ENCODE measurements at places on chromosomes 13 and 19.

DNA sequence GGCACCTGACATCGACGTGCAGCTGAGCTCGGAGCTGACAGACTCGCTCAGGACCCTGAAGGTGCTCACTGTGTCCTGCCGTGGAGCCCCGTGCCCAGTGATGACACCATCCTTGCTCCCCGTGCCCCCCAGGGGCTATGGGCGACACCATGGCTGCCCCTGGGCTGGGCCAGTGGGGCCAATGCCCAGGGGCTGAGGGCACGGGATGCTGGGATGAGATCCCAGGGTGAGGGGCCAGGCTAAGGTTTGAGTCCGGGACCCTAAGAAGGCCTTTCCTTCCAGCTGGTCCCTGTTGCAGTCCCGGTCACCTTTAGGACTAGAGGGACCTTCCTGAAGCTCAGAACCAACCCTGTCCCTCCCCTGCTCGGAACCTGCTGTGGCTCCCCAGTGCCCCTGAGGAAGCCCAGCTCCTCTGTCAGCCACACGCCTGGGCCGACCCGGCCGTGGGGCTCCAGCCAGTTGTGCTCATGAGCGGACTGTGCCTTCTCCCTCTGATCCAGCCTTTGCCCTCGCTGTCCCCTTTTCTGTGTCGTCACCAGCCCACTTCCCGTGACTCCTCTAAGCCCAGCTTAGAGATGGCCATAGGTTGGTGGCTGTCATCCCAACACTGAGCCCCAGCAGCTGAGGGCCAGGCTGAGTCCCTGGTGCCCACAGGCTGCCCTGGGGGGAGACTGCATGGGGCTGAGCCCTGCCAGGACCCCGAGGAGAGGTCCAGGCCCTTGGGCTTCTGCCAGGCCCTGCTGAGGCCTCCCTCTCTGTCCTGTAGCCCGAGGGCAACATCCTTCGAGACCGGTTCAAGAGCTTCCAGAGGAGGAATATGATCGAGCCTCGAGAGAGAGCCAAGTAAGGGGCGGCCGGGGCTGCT, 10.6 kb downstream of the NOP53 start:
- DNase-seq: no peak

- peak; percentile 22 for DNase-seq
Observed at GRCh38 chr13:81987159-81987558, 1646.2 kb upstream of the SPRY2 start.

DNA sequence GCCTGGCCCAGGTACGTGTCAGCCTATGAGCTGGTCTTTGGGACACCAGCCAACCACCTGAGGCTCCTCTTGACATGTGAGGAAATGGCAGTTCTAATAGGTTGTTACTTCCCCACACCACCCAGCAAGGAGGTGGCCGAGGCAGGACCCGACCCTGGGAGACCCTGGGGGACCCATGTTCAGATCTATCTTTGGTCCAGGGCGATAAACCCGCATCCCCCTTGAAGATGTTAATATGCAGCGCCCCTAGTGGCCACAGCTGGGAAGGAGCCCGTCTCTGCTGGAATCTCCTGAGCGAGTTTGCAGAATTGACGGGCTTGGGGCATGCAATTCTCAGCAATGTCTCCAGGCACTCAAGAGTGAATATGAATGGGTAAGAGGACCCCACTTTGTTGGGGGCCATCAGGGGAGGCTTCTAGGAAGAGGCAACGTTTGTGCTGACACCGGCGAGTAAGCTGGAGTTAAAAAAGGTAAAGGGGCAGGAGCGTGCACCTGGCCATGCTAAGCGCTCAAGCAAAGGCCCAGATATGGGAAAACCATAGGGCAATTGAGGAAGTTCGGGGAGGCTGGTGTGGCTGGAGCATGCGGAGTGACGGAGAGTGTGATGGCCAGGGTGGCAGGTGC, 1.5 kb upstream of the MYO1F start:
- DNase-seq: peak; percentile 56

DNA sequence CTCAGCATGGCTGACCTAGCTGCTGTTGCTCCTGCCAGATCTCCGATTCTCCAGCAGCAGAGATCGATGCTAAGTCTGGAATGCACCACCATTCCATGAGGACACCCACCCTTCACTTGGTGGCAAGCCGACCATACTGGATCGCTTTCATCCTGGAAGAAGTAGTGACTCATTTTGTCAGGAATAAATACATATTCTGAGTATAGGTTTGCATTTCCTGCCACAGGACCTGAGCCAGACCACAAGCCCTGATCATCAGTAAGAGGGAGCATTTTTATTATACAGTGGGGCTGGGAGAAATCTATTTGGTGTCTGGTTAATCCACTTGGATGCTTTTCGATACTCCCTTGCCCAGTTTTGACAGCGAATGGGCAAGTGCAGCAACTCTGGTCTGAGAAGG, 10.9 kb upstream of the KCTD15 start:
- DNase-seq: no peak

DNA sequence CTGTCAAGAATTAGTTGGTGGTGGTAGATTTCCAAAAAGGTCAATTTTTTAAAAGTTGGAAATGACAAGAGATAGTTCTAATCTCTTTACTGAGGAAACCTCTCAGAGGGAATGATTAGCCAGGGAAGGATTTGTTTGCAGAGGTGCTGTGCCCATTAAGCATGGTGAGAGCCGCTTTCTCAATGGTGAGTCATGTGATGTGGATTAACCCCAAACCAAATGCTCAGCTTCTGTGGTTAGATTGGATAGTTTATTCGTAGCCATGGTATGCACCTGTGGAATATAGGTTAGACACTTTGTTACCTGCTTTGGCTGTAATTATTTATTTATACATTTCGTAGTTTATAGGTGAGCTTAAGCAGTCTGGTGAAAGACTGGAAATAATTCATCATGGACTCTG, 7.1 kb downstream of the HNRNPM start:
- DNase-seq: peak; percentile 17

DNA sequence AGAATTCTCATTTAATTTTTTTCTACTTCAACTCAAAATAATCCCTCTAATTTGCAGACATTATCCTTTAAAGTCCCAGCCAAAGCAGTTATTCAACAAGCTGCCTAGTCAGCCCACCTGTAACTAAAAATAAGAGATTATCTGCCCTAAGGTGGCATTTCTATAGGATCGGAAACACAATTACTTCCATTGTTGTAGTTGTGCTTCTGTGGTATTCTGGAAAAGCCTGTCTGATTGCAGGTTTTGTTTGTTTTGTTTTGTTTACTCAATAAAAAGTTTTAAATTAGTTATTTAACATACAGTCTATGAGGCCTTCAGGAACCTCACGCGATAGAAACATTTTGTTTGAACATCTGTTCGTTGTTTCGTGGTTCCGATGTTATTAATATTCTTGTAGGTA, 101.0 kb downstream of the ZIC5 start:
- DNase-seq: no peak

GRCh38 chr13:80547885-80548825, 207.2 kb upstream of the SPRY2 start:
- DNase-seq: no peak

DNA sequence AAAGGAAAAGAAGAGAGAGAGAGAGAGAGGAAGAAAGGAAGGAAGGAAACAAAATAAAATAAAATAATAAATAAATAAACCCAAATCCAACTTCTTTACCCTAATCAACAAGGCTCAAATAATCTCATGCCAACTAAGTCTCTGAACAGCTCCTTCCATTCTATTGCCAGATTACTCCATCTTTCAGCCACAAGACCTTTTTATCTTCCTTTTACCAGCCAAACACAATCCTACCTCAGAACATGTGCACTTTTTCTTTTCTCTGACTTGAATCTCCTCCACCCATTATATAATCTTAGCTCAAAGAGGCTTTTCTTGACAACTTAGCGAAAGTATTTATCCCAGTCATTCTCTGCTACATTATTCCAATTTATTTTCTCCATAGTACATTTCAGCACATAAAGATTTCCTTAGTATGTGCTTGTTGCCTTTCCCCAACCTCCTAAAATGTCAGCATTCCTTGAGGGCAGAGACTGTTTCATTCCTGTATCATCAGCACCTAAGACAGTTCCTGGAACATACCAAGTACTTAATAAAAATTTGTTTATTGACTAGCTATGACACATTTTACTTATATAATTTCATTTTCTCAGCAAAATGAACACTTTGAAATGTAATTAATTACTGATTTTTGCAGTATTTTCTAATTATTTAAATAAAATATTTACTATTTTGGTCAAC, 33.5 kb upstream of the USPL1 start:
- no peak for DNase-seq

DNA sequence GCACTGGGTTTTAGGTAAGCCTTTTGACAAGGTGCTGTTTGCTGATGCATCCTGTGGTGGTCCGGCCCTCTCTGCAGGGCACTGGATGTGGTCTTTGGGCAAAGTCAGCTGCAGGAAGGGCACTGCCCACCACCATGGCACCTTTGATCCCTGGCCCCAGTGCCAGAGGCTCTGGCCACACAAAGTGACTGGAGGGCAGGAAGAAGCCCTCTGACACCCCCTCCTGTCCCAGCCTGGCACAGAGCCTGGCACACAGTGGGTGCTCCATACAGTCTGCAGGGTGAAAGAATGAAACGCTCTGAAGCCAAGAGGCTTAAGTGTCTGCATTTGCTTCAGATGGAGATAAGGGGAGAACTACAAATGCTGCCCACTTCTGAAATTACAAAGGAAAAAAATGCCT, 47.6 kb upstream of the CNMD start:
- DNase-seq: no peak

- DNase-seq: no peak
Observed at GRCh38 chr13:66323745-66324347, 906.3 kb downstream of the PCDH9 start.

DNA sequence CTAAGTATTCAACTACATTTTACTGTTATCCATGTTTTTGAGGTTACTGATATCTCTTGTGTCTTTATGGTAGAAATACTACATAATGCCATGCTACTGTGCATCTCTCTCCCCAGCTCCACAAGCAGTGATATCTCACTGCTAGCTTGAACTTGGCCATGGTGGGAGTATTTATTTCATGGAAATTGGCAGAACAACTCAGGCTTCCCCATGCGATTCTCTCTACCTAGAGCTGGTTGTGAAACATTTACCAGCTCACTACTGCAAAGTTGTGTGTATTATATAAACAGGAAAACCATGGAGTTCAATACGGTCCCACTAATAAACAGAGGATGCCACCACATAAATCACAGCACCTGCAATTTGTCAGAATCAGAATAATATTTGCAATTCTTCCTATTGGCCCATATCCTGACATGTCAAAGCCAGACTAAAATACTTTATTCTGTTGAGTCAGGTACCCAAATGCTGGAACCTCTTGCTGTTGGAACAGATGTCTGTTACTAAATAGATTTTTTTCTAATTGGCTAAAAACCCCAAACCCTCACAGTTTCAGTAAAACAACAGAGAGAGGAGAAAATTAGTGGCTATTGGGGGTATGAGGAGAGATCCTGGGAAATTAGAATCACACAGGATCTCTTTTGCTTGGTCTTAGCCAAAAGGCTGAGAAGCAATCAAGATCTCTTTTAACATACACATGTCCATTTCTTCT, 91.4 kb upstream of the SLC10A2 start:
- no peak for DNase-seq

- DNase-seq: no peak
Observed at GRCh38 chr19:30326393-30326710, 45.8 kb upstream of the ZNF536 start.

- no peak for DNase-seq
Observed at GRCh38 chr13:31072041-31072440, 89.7 kb downstream of the HSPH1 start.

- DNase-seq: no peak
Observed at GRCh38 chr13:58528351-58528750, 896.8 kb downstream of the PCDH17 start.

DNA sequence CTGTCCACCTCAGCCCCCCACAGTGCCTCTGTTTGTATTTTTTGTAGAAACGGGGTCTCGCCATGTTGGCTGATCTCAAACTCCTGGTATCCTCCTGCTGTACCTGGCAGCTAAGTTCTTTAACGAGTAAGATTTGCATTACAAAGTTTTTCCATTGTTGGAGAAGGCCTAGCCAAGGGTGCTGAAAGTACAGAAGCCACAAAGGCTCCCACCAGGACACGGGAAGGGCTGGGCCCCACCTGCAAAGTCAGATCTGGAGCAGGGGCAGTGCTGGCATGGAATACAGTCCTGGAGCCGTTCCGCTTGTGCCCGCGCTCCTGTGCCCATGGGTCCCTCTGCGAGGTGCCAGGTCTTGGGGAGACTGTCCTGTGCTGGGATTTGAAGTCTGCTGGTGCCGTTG, 12.1 kb downstream of the FZR1 start:
- DNase-seq: no peak

Measured in NCI-H524 (cell line).